COR-L47 (cell line): ENCODE measurements at places on chromosomes 1 and 21.

DNA sequence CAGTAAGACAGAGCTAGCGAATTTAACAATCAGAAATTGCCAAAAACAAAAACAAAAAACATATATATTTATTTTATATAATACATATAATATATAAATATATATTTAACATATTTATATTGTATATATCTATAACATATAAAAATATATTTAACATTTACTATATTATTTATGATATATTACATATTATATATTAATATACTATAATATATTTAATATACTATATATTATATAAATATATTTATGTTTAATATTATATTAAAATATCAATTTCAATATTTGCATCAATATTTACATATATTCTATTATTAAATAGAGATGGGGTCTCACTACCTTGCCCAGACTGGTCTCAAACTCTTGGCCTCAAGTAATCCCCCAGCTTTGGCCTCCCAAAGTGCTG lies 50.9 kb downstream of the TBX19 start:
- no peak for DNase-seq

DNA sequence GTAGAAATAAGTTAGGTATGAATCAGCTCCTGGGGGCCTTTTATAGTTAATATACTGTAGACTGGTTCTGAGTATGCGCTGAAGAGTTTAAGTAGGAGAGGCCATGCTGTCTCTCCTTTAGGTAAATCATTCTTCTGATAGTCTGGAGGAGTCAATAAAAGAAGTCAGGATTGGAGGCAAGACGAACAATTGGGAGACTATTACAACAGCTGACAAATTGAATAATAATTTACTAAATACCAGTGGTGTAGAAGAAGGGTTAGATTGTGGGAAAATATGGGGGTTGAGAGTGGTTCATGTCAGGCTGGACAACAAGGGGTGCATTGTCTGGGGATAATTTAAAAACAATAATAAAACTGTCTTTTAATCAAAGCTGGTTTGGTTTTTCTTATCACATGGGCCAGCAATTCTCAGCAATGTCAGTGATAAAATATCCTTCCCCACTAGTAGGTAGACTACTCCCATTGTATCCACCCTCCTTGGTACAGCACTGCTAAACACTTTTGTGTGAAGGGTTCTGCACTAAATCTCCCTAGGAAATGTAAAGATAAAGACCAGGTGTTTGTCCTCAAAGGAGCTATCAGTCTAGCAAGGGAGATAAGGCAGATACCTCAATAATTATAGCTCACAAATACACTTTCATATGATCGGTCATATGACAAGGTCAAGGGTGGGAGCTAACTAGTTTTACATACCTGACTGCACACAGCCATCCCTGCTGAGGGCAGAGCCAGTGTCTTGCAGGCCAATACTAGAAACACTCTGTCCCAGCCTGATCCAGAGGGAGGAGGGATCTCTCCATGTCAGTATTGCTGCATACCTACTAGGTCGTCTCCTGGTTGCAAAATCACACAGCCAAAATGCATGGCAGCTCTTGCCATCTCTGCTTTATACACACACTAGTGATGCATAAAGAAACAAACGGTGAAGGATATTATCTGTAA lies 299.7 kb downstream of the VAV3 start:
- DNase-seq = no peak

DNA sequence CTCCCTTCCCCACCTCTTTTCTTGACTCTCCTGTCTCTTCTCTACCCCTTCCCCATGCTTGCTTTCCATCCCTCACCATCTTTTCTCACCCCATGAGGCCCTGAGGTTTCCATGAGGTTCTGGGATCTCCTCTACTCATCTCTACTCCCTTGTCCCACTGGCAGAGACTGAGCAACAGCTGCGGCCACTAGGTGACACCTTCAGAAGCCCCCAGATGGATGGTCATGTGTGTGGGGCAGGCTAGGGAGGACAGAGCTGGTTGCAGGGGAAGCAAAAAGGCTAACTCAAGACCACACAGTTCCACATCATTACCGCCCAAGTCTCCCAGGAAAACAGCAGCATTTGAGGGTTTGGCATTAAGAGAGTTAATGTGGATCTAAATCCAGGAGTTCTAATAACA lies 45.0 kb downstream of the LRRN2 start:
- no peak for DNase-seq

GRCh38 chr1:30748098-30748698 lies 9.4 kb downstream of the LAPTM5 start:
- DNase-seq = no peak

DNA sequence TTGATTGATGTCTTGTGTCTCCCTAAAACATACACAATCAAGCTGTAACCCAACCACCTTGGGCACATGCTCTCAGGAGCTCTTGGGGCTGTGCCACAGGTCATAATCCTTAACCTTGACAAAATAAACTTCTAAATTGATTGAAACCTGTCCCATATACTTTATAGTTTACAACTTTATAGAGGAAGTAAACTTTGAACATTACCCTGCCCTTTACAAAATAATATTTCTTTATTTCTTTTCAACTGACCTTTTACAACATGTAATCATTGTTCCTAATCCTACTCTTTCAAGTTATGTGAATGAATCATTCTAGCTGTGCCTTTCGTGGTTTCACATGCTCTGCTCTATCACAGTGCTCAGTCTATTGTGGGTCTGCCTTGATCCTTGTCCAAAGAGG lies 118.3 kb upstream of the ATP1A1 start:
- DNase-seq = no peak

- DNase-seq = no peak
These were observed 199.4 kb downstream of the KCTD3 start for GRCh38 chr1:215766521-215766920.

DNA sequence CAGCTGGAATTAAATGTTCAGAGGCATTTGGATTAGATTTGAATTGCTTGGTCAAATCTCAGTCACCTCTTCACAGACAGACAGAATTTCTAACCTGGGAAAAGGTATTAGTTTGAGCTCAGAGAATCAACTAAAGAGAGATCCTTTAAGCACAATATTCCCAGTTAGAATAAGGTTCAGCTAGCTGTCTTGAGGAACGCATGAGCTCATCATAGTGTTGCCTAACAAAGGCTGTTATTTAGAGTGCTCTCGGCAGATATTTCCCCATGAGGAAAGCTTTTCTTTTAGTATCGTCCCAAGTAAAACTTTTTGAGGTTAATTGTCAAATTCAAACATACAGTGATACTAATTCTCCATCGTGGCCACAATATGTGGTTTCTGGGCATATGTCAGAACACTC lies 269.9 kb downstream of the HLX start:
- no peak for DNase-seq

DNA sequence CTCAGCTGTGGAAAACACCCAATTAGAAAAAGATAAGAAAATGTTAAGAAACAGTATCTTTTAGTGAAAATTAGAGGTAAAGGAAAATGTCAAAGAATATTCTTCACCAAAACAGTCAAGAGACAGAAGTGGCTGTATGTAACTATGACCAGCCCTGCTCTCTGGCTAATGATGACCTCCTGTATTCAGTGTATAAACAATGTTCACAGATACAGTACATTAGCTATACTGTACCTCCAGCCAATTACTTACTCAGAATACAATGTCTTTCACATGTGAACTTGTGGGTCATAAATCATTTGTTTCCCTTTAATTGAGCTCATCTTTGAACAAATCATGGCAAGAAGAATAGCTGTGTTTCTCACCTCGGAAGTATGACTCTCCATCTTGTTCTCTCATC lies 432.0 kb downstream of the LMO4 start:
- DNase-seq = no peak

DNA sequence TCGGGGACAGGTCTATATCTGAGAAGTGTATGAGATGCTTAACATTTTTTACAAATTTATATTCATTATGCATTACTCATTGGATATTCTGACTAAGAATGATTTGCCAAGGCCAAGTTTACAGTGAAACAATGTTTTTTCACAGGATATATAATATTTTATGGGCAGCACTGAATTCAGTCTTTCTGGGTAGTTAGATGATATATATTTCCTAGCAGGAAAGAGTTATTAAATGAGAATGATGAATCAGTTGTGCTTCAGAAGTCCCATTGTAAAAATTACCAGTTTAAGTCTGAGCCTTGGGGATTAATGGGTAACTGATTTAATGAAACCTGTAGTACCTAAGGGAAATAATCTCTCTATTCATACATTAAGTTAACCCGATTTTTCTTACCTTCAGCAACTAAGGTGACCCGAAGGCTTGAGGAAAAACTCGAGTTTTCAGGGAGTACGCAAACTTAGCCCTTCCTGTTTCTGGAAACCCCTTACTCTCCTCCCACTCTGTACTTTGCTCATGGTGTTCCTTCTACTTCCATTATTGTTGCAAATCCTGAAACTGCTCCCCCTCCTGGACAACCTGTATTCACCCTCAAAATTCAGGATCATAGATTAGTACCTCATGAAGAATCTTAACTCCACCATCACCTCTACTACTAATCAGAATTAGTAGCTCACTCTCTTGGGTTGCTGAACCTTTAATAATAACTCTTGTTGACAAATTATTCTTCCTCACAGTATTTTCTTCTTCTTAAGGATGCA lies 135.1 kb downstream of the AK5 start:
- DNase-seq = no peak

DNA sequence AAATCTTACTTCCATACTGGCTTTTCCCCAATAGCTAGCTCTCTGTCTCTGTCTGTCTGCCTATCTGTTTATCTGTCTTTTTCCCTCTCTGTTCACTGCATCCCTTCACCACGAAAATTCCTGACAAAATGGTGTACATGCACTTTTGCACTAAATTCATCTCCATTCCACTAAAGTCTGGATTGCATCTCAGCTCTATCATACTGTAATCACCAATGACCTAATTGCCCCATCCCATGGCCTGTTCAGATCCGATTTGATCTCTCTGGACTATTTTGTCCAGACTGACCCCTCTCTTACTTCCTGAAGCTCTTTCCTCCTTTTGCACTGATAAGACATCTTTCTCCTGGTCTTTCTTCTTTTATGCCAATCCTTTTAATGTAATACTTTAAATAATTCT lies 112.5 kb upstream of the USH2A start:
- no peak for DNase-seq

DNA sequence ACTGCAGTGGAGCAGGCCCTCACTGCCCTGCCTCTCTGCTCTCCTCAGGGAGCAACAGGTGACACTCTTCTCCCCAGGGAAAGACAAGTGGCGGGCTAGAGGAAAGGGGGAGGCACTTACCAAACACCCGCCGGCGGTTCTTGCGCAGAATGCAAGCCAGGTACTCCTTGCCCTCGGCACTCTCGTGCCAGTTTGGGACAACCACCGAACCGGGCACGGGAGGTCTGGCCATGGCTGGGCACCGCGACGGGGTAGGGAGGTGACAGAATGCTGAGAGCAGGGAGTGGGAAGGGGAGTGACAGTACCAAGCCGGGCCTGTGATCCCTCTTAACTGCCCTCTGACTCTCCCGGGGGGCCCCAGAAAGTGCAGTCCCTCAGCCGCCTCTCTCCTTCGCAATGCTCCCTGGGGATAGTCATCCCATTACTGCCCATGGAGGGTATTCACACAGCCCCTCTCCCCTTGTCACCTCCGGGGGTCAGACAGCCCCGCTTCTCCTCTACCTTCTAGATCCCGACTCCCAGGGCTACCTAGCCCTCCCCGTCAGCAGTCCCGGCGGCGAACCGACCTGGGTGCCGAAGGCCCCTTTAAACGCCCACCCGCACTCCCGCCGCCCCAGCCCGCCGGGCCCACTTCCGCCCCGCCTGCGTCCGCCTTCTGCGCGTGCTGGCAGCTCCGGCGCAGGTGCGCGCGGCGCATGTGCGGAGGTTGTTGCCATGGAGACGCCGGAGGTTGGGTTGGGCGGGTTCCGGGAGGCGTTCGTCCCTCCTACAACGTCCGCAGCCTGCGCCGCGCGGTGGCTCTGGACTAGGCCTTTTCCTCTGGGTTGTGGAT lies at the start of gene CPLANE2:
Gene CPLANE2 (minus strand): TSS at position 673 of the 832 bp plus-strand sequence. CDS start 441 bp downstream, at position 232.
- DNase-seq = peak; percentile 96

DNA sequence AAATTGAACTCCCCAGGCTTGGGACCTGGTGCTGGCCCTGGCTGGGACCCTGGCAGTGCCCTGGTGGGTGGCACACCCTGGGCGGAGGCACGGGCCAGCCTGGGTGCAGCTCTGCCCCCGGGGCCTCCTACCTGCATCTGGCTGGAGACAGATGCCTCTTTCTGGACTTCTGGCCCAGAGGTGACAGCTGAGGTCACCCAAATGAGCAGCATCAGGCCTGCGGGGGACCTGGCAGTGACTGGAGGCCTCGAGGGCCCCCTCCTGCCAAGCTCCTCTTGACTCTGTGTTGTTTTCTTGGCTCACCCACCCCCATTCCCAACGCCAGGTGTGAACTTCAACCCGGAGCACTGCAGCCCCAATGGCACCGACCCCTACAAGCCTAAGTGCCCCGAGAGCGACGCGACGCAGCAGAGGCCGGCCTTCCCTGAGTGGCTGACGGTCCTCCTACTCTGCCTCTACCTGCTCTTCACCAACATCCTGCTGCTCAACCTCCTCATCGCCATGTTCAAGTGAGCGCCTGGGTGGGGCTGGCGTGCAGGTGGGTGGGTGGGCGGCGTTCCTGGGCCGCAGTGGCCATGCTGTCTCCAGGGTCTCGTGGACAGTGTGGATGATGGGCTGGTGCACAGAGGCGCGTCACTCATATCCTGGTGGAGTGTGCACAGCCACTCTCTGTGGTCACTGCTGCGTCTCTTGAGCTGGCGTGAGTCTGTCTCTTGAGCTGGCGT lies 41.6 kb upstream of the LRRC3 start:
- no peak for DNase-seq

GRCh38 chr1:181084606-181084969 lies 3.9 kb upstream of the IER5 start:
- DNase-seq = no peak

DNA sequence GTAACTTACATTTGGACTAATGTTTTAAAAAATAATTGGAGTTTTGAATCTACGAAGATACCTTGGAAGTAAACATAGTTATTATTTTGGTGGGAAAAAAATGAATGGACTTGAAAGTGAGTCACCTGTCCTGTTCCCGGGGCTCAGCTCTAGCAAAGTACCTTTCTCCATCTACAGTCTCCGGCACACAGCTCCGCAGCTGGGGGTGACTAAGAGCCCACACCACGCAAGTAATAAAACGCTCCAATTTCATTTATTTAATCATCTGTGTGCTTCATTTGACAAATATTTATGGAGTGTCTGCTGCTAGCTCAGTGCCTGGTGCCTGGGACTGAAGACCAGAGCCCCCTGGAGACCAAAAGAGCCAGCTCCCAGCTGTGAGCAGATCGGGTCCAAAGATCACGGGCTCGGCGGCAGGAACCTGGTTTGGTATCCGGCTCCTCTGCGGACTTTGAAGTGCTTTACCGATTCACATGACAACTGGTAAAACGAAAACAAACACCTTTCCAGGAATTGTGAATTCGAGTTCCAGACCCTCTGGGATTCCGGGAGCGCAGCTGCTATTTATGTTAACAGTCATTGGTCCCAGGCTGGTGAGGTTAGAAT lies 1.7 kb upstream of the RIPK4 start:
- DNase-seq = peak; percentile 19

- DNase-seq = no peak
These were observed 133.2 kb upstream of the ZC3H11B start for GRCh38 chr1:219746141-219746540.

- DNase-seq = no peak
These were observed 23.0 kb downstream of the TMCC2 start for GRCh38 chr1:205250699-205251098.

GRCh38 chr1:6489799-6490180 lies 1.7 kb downstream of the PLEKHG5 start:
- peak; percentile 54 for DNase-seq

GRCh38 chr1:183847641-183848040 lies 42.7 kb downstream of the RGL1 start:
- no peak for DNase-seq
